ENCODE measurements at places on chromosomes 7 and 10.

DNA sequence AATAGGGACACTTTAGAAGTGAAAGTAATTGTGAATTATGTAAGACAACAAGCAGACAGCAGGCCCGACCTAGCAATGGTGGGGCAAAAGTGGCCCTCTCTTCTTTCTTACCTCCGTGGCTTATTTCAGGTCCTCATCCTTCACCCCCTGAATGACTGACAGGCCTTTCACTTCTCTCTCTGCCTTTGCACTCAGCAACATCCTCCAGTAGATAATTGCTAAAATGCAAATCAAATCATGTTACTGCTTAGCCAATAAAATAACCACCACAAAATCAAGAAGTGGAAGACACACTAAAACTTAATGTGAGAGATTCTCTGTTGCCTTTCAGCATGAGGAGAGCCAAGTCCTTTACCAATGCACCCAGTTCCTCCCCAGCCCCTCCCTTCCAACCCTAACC lies 274.6 kb upstream of the ZNF32 start:
- peak; percentile 30 for DNase-seq

DNA sequence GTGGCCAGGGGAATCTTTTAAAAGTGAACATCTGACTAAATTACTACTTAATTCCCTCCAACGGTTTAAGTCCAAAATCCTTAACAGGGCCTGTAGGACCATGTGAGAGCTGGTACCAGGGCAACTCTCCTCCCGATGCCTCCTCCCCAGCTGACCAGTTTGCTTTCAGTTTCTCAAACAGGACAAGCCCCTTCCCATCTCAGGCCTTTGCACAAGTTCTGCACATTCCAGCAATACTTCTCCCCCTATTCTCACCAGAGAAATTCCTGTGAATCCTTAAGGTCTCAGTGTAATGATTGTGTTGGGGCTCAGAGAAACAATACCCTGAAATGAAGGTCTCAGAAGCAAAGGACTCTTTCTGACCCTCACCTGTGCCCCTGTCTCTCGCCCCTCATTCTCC lies 8.0 kb upstream of the CALHM1 start:
- DNase-seq: no peak

DNA sequence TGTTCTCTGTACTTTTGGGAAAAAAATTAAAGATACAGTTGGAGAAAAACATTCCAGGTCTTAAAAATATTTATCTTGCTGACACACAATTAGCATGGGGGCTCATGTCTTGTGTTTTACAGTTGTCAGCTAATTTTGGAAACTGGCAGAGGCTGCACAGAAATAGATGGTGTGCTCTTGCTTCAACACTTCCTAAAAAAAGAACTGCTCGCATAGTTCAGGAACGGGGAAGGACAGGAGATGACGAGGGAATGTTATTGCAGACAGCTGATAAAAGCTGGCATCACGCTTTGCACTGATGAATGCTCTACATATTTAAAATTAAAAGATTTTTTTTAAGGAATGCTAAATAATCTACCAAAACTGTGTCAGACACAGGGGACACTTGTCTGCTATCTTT lies 103.5 kb upstream of the CELF2 start:
- DNase-seq: no peak

DNA sequence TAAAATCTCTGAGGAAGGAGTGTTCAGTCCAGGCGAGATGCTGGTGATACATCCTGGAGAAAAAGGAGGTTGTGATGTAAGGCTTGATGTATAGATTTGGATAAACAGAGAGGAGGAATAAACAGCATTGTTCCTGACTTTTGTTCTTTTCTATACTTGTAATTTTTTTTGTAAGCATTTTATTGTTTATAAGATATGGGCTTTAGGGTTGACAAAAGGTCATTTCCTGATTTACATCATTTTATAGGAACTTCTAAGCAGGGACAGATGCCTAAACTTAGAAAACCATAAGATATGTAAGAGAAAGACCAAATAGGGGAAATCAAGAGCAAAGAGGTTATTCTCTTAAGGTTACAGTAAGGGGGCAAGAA lies 16.7 kb upstream of the SLC26A4 start:
- DNase-seq: no peak

- DNase-seq: no peak
Observed at GRCh38 chr10:95428701-95429100, 132.5 kb downstream of the SORBS1 start.

GRCh38 chr10:97217299-97217698 lies 31.5 kb upstream of the SLIT1 start:
- no peak for DNase-seq

DNA sequence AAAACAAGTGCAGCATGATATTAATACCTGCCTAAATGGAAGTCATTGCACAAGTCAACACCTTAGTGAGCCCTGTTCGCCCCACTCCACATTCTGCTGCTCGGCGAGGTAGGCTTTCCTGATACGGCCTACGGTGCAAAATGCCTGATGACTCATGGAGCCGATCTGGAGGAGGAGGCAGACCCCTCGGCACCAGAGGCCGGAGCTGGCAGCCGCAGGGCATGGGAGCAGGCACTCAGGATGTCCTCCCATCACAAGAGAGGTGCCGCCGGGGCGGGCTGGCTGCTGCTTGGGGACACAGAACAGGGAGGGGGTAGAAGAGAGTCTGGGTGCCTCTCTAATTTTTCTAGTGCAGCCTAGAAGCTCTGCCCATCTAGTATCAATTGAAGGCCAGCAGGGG lies 418.5 kb upstream of the MGMT start:
- no peak for DNase-seq

DNA sequence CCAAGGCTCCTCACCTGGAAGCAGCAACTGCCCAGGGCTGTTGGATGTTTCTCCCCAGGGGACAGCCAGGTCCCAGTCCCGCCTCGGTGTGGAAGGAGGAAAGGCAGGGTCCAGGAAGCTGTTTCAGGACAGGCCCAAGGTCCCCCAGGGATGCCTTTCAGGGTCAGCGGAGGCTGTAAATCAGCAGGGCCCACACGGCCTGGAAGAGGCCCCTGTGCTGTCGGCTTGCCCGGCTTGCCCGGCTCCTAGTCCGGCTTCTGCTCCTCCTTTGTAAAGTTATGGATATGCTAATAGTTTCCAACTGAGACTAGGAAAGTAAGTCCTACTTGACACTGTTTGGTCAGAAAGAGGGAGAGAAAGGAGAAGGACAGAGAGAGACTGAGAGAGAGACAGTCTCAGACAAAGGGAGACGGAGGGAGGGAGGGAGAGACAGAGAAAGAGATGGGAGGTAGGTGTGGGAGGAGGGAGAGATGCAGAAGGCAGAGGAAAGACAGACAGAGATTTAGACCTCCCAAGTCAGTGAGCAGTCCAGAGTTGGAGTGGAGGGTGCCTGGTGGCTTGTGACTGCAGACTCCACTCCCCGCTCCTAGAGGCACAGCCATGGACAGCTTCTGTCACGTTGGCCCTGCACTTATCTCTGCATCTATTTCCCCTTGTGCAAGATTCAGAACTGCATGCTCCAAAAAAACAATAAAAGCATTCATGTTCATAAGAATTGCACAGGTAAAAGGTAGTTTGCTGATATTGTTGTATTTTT lies 10.5 kb downstream of the IKZF1 start:
- peak; percentile 6 for DNase-seq

GRCh38 chr10:114320249-114321116 lies 81.4 kb downstream of the VWA2 start:
- DNase-seq: no peak

DNA sequence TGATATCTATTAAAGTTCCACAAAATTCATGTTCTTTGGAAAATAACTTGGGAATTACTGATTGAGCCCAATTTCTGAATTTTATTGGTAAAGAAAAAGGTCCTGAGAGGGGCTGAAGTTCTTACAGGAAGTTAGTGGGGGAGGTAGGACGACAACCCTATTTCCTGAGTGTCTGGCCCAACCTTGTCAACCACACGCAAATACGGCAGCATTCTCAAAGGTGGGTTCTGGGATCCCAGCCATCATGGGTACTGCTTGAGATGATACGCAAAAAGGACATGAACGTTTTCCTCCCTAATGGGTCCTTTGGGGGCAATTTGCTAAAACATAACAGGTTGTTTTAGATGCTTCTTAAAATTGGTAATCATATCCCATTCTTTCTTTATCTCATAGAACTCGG lies 2.7 kb upstream of the PDCD4 start:
- DNase-seq: no peak

- DNase-seq: no peak
Observed at GRCh38 chr7:142345811-142346210, 88.0 kb upstream of the PRSS58 start.

DNA sequence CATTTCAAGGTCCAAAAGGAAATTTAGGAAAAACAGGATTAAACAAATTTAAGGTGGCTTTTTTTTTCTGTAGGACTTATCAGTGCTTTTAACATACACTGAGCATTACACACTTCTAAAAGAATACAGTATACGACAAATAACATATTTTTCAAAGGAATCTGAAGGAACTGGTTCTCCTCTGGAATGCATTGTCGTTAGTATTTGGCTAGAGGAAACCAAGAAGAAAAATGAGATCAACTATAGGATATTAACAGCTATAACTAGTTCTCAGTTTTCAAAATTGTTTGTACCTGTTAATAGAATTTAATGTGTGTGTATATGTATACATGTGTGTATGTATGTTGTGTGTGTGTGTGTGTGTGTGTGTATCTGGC lies 50.1 kb upstream of the ADAM12 start:
- no peak for DNase-seq

GRCh38 chr10:14533295-14533694 lies 202.6 kb upstream of the FRMD4A start:
- no peak for DNase-seq

DNA sequence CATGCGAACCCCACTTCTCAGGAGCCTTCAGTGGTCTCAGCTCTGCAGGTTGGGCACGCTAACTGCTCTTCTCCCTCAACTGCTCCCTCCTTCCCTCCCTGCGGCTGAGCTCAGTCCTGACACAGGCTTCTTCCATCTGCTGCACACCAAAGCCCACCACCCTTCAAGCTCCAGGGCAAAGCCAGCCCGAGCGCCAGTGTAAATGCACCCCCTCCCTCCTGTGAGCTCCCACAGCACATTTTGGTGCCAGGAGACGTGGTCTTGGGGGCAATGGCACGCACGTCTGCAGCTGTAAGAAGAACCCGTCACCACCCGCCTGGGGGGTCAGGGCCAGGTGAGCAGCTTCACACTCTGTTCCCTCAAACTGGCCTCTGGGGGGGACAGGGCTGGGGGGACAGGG lies 15.9 kb downstream of the VIPR2 start:
- DNase-seq: no peak

- no peak for DNase-seq
Observed at GRCh38 chr10:15255961-15256360, 87.5 kb upstream of the NMT2 start.

DNA sequence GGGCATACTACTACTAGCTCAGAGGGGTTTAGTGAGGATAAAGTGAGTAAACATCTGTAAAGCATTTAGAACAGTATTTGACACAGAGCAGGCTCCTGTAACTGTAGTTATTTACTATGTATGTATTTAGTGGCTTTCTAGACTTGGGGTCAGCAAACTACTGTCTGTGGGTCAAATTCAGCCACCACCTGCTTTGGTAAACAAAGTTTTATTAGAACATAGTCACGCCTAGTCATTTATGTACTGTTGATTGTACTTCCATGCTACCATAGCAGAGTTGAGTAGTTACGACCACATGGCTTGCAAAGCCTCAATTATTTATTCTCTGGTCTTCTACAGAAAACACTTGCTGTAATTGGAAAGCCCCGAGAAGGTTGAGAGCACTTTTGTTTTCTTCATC lies 248.5 kb upstream of the PLPP4 start:
- no peak for DNase-seq

GRCh38 chr10:11602919-11603523 lies 8.4 kb downstream of the USP6NL start:
- DNase-seq: no peak

DNA sequence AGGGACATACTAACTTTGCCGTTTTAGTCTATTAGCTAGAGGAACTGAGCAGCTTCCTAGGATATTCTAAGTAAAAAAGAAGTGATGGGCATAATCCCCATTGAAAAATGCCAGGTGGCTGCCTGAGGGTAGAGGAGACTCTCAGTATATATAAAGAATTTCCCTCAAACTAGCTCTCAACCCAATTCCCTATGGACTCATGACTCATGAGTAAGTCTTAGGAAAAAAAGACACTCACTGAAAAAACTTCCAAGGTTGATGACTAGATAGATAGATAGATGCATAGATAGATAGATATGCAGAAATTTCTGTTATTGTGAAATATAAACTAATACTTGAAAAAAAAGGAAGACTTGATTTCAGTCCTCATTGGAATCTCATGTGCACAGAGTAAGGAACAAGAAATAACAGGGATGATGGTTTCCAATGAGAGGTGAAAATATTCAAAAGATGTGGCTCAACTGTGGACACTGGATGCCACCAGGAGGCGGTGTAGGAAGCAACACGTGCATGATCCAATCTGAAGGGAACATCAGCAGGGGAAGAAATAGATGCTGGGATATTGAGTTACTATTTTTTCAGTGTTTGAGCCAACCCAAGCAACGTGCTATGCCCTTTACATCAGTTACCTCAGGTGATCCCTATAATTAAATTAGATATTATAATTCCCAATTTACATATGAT lies 711.0 kb upstream of the LRRTM3 start:
- no peak for DNase-seq

DNA sequence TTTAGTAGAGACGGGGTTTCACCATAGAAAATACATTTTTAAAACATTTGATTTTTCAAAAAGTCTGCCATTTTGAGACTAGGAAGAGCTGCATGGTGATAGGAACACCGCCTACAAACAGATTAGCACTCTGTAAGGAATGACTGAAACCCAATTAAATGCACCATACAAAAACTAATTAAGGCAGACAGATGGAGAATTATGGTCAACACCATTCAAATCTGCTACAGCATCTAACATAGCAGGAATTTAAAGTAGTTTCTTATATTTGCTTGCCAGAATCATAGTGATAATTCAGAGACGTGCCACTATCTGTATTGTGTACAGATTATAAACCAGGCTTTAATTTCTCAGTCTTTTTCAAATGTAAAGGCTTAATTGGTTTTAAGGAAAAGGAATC lies 68.2 kb downstream of the ENO4 start:
- DNase-seq: no peak

DNA sequence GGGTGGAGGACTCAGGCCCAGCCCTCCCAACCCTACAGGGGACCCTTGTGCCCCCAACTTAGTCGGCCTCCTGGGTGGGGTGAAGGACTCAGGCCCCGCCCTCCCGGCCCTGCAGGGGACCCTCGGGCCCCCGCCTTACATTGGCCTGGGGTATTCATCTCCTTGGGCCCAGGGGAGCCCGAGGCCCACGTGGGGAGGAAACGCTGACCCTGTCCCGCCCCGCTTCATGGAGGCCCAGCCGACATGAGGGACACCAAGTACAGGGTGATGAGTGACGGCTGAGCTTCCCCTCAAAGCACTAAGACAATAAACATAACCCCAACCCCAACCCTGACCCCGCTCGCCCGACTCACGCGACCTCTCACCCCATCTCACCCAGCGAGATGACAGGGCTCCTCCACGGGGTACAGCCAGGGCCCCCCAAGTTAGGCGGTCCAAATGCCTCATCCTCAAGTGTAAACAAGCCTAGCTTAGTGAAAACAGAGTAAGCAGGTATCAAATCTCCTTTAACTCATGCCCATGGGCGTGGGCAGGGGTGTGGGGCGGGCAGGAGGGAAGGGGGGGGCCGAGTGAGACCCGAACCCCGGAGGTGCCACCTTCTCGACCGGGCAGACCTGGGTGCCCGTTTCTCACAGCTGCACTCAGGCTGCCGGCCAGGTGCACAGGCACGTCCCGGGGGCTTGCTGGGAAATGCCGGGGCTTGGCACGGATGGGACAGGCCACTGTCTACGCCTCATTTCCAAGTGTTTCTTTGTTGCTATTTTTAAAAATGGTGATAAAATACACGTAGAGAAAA lies 8.2 kb downstream of the CYP2W1 start:
- no peak for DNase-seq

- no peak for DNase-seq
Observed at GRCh38 chr7:142646386-142647140, 102.7 kb upstream of the PRSS1 start.
